ENCODE measurements at places on chromosomes 5 and 9. TPM values are rescaled to one million over a fixed set of nuclear protein-coding genes. Genes with fewer than 3 reads are reported as not detected.

DNA sequence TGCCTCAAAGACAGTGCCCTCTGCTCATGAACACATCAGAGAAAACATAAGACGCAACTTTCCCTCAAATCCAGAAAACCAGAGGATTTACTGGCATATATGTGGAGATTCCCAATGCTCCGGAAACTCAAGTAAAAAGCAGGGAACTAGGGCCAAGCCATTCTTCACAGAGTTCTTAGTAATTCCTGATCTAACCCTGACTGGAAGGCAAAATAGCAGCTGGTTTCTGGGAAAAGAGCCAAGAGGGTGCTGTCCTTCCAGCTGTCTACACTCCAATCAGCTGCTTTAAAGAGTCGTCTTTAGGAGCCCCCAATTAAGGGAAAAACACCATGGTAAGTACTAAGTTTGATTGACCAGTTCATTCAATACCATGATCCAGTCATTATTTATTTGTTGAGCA lies 49.6 kb downstream of the GNA14 start:
- no peak for DNase-seq
- H3K27ac ChIP-seq = no peak overlapping the region
- H3K4me3 ChIP-seq = no peak overlapping the region
- H3K4me1 ChIP-seq = no peaks in the 10 kb centered on the region
- H3K36me3 ChIP-seq = no peaks in the 10 kb centered on the region
- peaks cover 14% of the 10 kb centered on the region for H3K27me3 ChIP-seq

- DNase-seq = peak; percentile 89
- H3K36me3 ChIP-seq = peaks cover 22% of the 10 kb centered on the region
- H3K4me1 ChIP-seq = peaks cover 76% of the 10 kb centered on the region
Measured at GRCh38 chr5:96031811-96032261, 70.2 kb upstream of the ELL2 start.

- H3K27ac ChIP-seq = no peak overlapping the region
- no peak for DNase-seq
- H3K4me3 ChIP-seq = no peak overlapping the region
- H3K36me3 ChIP-seq = no peaks in the 10 kb centered on the region
- no peaks in the 10 kb centered on the region for H3K27me3 ChIP-seq
- peaks cover 6% of the 10 kb centered on the region for H3K4me1 ChIP-seq
Measured at GRCh38 chr5:111869681-111870080, 112.7 kb upstream of the NREP start.

DNA sequence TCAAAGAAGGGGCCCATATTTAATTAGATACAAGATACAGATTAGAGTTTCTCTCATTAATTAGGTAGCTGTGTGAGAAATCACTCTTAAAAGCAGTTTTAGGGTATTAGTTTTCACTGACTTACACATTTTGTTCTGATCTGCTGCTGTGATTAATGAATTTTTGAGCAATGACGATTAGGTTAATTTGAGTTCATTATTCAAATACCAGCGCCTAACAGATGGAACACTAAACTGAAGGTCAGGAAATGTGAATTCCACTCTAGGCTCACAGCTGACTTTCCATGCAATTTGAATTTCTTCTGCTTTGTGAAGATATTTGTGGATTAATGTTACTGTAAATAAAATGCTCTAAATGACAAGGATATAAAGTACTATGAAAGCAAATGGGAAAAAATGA lies 380.6 kb downstream of the ADGRV1 start:
- peaks cover 19% of the 10 kb centered on the region for H3K4me1 ChIP-seq
- H3K27ac ChIP-seq = no peak overlapping the region
- DNase-seq = no peak
- H3K27me3 ChIP-seq = no peaks in the 10 kb centered on the region

DNA sequence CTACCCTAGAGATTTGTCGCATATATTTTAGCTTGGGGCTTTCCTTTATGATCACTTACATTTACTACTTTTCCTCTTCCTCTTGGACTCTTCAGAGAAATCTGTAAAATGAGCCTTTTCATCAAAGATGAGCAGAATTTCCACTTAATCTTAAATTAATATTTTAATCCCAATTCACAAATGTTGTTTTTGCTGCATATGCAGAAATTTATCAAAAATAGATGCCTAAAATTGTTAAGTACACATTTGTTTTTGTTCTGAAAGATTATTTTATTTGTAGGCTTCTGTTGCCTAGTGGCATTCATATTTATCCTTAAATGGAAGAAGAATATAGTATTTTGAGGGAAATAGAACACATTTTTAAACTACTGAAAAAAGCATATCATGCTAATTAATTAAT lies 168.6 kb downstream of the CDH9 start:
- no peaks in the 10 kb centered on the region for H3K27me3 ChIP-seq
- no peaks in the 10 kb centered on the region for H3K4me1 ChIP-seq
- H3K27ac ChIP-seq = no peak overlapping the region

- H3K27ac ChIP-seq = no peak overlapping the region
- no peaks in the 10 kb centered on the region for H3K27me3 ChIP-seq
- no peak overlapping the region for H3K4me3 ChIP-seq
- no peak for DNase-seq
- H3K4me1 ChIP-seq = no peaks in the 10 kb centered on the region
Measured at GRCh38 chr5:101024299-101024698, 121.2 kb upstream of the ST8SIA4 start.

Gene WASHC1
- 8.2 TPM for total RNA-seq

Gene BTNL9
- total RNA-seq = not detected

Gene VPS13A
- total RNA-seq = 11.5 TPM

Gene ZNF79
- total RNA-seq = 7.5 TPM

Gene MYMK
- not detected for total RNA-seq

All from HFFc6 (cell line).